GM13977 (cell line): ENCODE measurements at places on chromosomes 3 and 15.

GRCh38 chr3:186193534-186194450, 84.9 kb upstream of the ETV5 start:
- DNase-seq: peak; percentile 27

- DNase-seq: no peak
Observed at GRCh38 chr15:26928051-26928450, 42.9 kb upstream of the GABRG3 start.

DNA sequence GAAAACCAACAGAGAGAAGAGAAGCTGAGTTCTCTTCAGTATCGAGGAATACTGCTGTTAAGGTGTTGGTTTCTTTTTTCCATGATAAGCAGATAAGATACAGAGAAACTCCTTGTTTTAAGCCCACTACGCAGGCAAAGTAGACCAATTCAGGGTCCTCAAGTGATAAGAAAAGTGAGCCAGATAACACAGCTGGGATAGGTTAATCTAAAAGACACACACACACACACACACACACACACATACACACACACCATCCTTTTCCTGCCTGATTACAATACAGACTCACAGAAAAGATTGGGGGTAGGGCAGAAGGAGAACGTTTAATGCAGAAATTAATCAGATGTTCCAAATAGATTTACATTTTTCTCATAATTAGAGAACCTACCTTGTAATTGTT, 6.5 kb upstream of the PHLDB2 start:
- DNase-seq: no peak

- no peak for DNase-seq
Observed at GRCh38 chr15:67551207-67551743, 8.8 kb downstream of the MAP2K5 start.

- peak; percentile 46 for DNase-seq
Observed at GRCh38 chr15:64622410-64623260, 152.8 kb downstream of the RBPMS2 start.
